LoVo (cell line): ENCODE measurements at places on chromosomes 4 and X.

GRCh38 chrX:71541210-71542022, 8.5 kb downstream of the OGT start:
- DNase-seq: no peak

DNA sequence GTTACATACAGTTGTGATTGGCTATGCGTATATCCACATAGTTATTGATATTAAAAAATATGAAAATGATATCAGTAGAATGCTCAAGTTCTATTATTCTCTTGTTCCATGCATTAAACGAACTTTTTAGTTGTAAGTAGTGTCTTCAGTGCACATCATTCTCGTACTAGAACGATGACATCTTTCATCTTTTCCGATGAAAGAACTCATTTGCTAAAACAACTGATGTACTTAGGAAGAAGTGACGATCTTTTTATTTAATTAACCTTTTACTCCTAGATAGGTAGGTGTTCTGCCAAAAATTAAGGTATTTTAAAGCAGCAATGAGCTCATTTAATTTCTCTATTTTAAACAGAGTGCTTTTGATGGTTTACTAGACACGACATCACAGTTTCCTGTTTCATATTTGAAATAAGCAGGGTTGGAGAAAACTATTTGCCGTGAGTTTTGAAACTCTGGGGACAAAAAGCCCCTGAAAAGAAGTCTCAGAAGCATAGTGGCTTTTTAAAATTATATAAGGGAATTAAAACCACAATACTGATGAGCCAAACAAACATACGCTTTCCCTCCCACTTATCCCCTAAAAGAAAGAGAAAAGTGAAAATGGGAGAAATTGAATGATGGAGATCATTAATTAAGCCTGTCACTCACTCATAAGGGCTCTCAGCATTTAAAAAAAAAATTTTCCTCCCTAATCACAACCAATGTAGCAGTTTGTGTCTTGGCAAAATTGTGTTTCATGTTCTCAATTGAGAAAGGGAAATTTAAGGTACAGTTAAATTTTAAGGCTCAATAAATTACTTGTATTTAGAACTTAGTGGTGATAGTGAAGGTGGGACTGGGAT, 25.6 kb downstream of the SPRY1 start:
- no peak for DNase-seq

- DNase-seq: no peak
These were observed 5.7 kb upstream of the AMELX start for GRCh38 chrX:11287505-11287904.

GRCh38 chrX:27336466-27337091, 126.6 kb downstream of the PPP4R3C start:
- peak; percentile 18 for DNase-seq

GRCh38 chr4:142940425-142941330, 94.6 kb upstream of the INPP4B start:
- no peak for DNase-seq

DNA sequence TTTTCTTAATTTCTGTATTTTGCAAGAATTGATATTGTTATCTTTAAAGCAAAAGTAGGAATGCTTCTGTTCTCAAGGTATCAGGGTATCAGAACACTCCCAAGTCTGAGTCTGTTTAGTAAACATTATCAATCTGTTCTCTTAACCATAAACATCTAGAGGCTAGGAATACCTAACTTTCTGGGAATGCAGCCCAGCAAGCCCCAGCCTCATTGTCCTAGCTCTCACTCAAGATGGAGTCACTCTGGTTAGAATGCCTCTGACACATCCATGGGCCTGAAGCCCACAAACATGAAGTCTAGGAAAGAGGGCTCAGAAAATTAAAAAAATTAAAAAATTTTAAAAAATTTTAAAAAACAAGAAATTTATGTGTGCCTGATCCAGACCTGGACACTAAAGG, 315.1 kb upstream of the DKK2 start:
- no peak for DNase-seq

DNA sequence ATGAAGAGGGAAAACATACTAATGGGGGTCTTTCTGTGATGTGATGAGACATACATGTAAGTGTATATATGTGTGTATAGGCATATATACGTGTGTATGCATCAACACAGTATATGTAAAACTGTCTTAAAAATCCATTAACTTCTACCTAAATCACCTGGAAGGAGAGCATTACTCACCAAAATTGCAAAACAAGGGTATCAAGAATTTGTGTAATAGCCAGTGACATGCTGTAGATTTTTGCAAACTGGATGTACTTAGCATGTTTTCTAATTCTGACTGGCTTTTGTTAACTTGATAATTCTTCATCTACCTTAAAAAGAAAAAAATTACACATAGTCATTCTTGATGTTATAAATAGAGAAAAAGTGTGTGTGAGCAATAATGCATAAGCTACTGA, 104.7 kb downstream of the PRRG1 start:
- DNase-seq: no peak

DNA sequence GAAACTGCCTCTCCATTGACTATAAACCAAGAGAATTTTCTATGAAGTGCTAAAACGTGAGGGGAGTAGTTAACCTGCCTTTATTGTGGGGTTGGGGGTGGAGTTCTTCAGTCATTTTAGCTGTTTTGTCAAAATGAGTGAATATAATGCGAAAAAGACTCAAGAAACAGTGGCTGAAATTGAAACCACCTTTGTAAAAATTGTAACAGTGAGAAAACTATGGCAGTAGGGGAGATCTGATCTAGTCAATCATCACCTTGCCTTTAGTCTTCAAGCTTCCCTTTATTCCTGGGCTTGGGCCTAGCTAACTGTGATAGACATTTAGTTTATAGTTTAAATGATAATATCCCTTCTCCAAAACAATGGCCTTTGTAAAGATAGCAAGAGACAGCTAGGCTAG, 1927.3 kb downstream of the STIM2 start:
- no peak for DNase-seq
